ENCODE measurements at places on chromosomes 16 and 17.

- DNase-seq = no peak
Observed at GRCh38 chr17:63931981-63932561, at the start of gene CD79B. Gene CD79B (minus strand): TSS chr17:63932331. CDS start chr17:63932261, 70 bp downstream.

- DNase-seq = peak; percentile 67
Observed at GRCh38 chr16:59210955-59211541, 476.9 kb upstream of the GOT2 start.

GRCh38 chr16:46688101-46688653 is 801 bp downstream of the VPS35 start:
- no peak for DNase-seq

GRCh38 chr16:59878479-59878878 is 1144.4 kb upstream of the GOT2 start:
- DNase-seq = no peak

GRCh38 chr17:50952013-50952412 is 85.9 kb upstream of the TOB1 start:
- DNase-seq = no peak

DNA sequence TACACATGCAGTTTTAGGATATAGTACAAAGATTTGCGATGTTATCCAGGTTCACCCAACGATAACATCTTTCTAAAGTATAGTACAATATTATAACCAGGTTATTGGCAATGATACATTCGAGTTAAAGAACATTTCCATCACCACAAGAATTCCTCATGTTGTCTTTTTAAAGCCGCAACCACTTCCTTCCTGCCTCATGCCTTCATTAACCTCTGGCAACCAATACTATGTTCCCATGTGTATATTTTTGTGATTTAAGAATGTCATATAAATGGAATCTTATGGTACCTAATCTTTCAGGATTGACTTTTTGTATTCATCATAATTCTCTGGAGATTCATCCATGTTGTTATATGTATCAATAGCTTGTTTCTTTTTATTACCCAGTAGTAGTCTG is 1183.2 kb downstream of the CDH11 start:
- DNase-seq = no peak

DNA sequence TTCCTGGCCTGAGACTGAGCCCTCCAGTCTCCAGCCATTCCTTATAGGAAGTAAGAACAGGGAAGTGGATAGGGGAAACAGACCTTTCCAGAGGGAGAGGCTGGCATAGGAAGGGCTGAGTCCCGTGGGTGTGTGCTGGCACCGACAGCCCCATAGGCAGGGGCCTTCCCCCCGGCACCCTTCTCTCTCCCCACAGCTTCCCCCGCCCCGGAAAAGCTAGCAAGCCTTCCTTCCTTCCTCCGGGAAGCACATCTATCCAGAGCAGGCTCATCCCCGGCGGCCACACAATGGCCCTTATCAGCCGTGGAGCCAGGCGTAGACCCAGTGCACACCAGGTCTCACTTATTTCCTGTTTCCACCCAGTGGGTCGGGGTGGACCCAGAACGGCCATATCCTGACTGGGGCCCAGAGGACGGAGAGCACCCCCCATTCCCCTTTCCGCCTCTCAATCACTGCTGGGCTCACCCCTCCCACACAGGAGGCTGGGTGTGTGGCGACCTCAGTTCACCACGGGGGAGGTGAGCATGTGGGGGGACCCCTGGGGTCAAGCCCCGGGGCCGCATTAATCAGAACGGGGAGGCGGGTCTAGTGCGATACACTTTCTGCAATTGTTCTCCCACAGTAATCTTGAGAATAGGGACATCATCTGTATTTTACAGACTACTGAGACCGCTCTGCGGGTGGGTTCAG is 950 bp upstream of the MYO1C start:
- DNase-seq = no peak

DNA sequence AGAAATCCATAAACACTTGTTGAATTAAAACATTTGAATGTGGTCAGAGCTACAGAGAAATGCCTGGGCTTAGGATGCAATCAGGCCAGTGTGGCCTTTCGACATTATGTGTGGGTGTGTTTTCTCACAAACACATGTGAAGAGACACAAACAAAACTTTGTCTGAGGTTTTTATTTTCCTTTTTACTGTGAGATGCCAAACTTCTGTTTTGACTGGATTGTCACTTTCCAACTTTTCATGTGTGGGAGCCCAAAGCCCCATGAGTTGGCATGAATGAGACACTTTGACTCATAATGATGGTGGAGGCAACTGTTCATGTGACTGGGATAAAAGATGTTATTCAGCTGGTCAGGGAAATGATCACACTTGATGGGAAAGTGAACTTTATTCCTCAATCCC is 71.9 kb upstream of the GAS7 start:
- no peak for DNase-seq

- DNase-seq = no peak
Observed at GRCh38 chr17:60599220-60599619, 773 bp upstream of the PPM1D start.

- no peak for DNase-seq
Observed at GRCh38 chr17:41067281-41067680, 1.6 kb upstream of the KRTAP2-4 start.

GRCh38 chr17:70539132-70539924 is 370.0 kb downstream of the KCNJ2 start:
- no peak for DNase-seq

GRCh38 chr16:71387045-71387871 is 28.7 kb downstream of the CALB2 start:
- no peak for DNase-seq

- no peak for DNase-seq
Observed at GRCh38 chr17:54269881-54270280, 447.2 kb downstream of the KIF2B start.

DNA sequence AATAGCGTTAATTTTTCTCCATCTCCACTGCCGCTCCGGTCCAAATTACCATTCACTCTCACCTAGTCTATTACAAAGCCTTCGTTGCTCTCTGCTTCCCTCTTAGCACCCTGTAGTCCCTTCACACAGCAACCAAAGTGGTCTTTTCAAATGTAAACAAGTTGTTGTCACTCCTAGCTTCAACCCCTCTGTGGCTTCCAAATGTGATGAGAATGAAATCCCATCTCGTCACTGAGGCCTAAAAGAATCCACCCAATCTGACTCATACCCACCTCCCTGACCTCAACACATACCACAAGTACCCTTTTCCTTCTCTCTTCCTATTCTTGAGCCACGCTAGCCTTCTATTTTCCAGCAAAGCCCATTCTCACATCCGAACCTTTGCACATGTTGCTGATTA is 2.2 kb upstream of the PELP1 start:
- no peak for DNase-seq

GRCh38 chr17:77497578-77497934 is 356.8 kb downstream of the SEC14L1 start:
- DNase-seq = no peak

DNA sequence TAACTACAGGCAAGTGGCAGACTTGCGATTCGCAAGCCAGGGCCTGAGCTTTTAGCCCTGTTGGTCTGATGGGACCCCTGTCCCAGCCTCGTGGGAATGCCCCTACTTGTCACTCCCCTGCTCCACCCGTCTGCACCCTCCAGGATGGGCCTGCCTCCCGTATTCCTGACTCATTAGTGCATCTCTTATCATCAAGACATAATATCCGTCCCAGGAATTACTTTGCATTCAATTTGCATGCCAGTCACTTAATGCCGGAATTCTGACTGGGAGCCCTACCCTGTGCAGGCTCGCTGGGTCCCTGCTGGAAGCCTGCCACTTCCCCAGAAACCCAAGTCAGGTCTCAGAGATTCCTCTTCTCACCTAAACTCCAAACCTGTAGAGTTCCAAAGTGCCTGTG is 3.3 kb downstream of the PRSS53 start:
- no peak for DNase-seq

- DNase-seq = no peak
Observed at GRCh38 chr17:44350733-44351226, 5.7 kb downstream of the GRN start.

GRCh38 chr17:45287526-45288500 is 25.9 kb upstream of the SPATA32 start:
- DNase-seq = no peak

DNA sequence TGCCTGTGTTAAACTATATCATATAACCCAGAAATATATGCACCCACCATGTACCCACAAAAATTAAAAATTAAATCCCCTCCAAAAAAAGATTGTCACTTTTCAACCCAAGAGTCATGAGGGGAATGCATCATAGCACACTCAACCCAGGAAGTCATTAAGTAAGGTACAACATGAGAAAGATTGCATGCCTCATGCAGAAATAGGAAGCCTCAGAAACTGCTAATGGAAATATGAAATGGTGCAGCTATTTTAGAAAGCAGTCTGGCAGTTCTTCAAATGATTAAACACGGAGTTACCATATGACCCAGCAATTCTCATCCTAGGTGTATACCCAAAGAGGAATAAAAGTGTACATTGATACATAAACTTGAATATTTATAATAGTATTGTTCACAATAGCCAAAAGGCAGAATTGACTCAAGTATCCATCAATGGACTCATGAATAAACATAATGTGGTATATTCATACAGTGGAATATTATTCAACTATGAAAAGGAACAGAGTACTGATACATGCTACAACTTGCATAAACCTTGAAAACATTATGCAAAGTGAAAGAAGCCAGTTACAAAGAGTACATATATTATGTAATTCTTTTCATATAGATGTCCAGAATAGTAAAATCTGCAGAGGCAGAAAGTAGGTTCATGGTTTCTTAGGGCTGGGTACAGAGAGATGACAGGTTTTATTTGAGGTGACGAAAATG is 70.4 kb downstream of the TMEM100 start:
- DNase-seq = no peak

DNA sequence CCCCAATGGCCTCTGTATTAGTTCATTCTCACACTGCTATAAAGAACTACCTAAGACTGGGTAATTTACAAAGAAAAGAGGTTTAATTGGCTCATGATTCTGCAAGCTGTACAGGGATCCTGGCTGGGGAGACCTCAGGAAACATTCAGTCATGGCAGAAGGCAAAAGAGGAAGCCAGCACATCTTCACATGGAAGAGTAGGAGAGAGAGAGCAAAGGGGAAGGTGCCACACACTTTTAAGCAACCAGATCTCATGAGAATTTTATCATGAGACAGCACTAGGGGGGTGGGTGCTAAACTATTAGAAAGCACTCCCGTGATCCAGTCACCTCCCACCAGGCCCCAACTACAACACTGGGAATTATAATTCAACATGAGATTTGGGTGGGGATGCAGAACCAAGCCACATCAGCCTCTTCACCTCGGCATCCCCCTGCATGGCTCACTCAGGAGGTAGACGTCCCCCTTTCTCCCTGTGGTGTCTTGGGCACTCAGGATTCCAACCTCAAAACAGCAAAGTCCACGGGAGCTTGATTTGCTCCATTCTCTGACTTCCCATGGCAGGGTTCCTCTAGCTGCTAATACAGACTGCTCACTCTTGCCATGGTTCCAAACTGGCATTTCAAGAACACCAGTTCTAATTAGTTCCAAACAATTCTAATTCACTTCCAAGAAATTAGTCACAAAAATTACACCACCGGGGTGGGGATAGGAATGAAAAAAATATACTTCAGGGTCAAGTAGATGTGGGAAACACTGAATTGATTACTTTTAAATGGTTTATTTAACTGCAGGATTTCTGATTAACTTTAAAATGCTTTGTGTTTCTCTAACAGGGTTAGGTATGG is 203.8 kb upstream of the HSBP1 start:
- DNase-seq = no peak

DNA sequence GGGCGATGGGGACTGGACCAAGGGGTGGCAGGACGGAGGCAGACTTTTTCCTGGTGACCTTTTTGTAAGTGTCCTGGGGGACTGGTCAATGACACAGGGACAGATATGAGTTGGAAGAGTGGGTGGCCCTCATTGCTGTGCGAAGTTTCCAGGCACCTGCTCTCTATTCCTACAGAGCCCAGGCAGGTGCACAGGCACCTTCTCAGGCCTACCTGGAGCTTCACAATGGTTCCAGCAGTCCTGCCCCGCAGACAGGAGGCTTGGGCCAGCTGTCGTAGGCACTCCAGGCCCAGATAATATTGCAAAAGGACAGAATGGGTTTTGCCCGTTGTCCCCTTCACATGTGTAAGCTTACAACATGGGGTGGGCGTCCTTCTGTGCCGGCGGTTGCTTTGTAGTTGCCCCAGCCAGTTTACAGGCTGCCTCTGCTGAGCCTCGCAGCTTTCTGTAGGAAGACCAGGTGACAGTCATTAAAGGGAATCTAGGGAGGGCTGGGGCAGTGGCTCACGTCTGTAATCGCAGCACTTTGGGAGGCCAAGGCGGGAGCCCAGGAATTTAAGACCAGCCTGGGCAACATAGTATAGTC is 84.3 kb downstream of the ARHGAP23 start:
- DNase-seq = no peak

DNA sequence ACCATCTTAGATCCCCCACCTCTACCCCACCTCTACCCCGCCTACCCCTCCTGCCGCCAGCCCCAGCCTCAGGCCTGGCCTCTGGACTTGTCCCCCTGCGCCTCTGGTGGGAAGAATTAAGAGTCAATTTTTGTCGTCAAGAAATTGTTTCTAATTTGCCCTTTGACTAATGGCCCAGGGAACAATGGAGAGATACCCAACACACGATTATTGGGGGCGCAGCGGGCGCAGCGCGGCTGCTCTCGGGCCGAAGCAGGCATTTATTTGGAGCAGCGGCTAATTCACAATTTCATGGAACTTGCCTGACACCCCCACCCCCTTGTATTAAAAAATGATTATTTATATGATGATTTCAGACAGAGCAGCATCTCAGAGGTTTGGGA is 4.4 kb upstream of the BAHCC1 start:
- DNase-seq = no peak

DNA sequence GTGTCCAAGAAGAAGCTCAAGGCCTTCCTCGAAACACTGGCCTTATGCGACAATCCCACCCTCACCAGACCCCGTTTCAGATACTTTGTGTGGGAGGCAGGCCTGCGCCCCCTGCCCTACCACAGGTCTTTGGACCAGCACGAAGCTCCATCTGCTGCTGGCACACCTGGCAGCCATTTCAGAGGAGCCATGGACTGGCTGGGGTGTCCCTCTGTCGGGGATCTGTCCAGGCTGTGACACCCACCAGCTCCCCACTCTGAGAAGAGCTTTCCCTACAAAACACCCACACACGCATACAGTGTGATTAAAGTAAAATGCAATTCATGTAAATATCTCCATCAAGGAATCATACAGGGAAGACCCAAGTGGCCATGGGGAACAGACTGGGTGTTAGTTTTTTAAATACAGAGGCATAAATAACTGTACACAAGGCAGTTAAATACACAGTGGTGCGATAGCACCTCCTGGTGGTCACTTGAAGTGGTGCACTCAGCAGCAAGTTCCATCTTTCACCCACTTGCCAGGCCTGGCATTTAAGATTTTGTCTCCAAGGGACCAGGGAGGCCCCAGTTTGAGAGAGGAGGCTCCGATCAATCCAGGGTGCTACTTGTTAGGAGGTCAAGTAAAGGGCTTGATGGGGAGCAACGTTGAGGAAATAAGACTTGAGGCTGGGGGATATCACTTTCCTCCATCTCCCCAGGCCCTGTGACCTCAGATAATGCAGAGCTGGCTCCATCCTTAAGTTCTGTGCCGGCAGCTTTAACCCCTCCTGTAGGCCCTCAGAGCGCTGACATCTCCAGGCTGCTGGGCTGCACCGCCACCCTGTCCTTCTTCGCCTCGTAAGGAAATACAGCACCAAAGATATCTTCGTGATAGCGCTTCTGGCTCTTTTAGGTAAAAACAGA is 43.6 kb downstream of the NOS2 start:
- DNase-seq = no peak
